Stimulated activated naive CD8-positive, alpha-beta T cell treated with anti-CD3 and anti-CD28 coated beads, Interleukin-15, Interleukin-2, amounts not matched to agents 100 U/mL and 50 U/mL, for 24 hours (primary cell): ENCODE measurements at places on chromosomes 4 and X.

DNA sequence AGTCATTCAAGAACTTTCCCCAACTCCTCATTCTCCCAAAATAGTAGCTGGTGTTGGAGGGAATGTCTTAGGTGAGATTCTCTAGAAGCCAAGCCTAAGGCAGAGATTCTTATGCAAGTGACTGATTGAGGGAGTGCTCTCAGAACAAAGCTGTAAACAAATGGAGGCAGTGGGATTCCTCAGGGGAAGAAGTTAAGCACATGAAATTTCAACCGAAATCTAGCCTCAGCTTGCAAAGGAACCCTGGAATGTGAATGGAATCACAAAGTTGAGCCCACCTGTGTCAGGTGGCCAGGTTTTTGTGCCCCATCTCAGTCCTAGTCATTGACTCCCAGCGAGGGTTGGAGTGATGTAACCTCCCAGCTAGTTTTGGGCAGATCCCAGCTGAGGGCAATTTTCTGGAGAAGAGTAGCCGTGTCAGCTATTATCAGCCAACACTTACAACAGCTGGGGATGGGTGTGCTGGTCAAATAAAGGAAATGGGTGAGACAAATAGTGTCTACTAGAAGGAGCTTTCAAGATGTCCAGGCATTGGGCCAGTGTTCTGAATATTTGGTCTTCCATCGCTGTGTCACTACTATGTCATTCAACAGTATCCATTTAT, 29.7 kb upstream of the FGF2 start:
- no peak for DNase-seq

DNA sequence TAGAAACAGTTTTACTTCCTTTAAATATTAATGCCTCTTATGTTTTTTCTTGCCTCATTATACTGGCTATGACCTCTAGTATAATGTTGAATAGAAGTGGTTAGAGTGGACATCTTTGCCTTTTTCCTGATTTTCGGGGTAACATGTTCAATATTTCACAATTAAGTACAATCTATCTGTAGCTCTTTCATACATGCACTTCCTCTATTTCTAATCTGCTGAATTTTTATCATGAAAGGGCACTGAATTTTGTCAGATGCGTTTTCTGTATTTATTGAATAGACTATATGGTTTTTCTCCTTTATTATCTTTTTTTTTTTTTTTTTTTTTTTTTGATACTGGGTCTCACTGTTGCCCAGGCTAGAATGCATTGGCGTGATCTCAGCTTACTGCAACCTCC, 29.0 kb downstream of the MECP2 start:
- no peak for DNase-seq

- no peak for DNase-seq
Measured at GRCh38 chr4:14465507-14465906, 536.8 kb upstream of the CPEB2 start.

DNA sequence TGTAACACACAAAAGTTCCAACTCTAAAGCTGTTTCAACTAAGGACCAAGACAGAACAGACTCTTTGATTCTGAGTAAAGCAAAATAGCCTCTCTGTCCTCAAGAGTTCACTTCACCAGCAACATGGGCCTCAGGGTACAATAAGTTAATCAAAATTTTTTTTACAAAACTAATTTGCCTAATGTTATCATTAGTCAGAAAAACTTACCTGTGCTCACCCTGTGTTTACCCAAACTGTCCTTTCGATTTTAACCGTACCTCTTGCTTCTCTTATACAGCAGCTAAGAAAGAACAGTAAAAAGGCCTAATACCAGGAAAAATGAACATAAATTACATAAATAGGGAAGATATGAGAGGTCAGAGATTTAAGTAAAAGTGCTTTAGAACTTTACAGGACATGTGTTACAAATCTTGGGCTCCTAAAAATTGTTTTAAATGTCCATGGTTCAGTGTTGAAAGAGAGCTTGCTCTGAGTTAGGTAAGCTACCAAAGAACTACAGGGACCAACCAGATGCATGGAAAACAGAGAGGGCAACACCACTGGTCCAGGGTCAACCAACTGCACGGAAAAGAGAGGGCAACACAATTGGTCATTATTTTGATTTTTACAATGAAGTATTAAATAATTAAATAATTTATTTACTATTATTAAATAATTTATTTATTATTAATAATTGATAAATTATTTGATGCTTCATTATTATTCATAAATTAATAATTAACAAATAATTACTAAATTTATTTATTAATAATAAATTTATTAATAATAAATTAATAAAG, 73.1 kb downstream of the FAT1 start:
- no peak for DNase-seq

DNA sequence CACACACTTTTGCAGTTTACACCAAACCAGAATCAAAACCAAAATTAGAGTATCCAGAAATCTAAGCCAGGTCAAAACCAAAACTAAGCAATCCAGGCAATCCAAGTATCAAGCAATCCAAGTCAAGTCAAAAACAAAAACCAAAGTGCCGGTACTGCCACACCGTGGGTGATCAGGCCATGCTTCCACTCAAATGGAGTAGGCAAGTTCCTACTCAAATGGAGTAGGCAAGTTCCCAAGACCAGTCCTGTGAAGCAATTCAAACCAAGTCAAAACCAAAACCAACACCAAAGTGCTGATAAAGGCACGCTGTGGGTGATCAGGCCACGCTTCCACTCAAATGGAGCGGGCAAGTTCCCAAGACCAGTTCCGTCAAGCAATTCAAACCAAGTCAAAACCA, 31.3 kb downstream of the MID1 start:
- no peak for DNase-seq

- no peak for DNase-seq
Measured at GRCh38 chrX:40617566-40617965, 5.7 kb upstream of the MPC1L start.

- no peak for DNase-seq
Measured at GRCh38 chr4:80732010-80732409, 298.5 kb upstream of the BMP3 start.

- DNase-seq = peak; percentile 16
Measured at GRCh38 chrX:123830309-123830708, 29.5 kb upstream of the XIAP start.

GRCh38 chr4:27009539-27009938, 148.9 kb downstream of the STIM2 start:
- DNase-seq = no peak

- DNase-seq = no peak
Measured at GRCh38 chrX:3697701-3698279, 15.7 kb downstream of the PRKX start.

- no peak for DNase-seq
Measured at GRCh38 chr4:115292320-115293092, 179.1 kb upstream of the NDST4 start.

DNA sequence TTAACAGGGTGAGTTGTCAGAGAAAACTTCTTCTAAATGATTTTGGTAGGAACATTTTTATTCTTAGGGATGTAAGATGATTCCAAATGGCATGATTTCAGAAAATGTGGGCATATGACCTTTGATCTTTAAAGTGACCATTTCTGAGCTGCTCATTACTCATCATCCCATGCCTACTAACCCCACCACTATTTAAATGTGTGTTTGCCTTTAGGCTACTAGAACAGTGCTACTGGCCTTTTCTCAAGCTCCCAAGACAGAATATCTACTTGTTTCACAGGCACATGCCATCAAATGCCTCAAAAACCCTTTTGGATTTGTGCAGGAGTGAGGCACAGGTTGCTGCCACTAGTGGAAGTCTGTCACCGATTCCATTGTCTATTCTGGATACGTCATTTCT, 428.2 kb downstream of the ADAM29 start:
- no peak for DNase-seq

DNA sequence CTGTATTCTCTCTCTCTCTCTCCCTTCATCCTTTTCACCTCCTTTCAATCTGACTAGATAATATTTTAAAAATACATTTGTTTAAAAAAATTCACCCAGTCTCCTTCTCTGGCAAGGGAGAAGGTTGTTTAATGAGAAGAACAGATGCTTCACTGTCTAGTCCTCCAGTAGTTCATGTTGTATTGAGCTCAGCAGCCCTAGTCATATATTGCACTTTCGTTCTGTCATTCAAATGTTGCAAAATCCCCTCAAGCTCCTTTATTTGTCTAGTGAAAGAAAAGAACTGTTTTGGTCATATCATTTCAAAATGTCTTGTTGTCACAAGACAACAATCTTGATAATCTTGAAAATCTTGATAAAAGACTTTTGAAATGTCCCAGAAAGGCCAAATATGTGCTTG, 248.0 kb downstream of the GALNTL6 start:
- no peak for DNase-seq

GRCh38 chr4:140243278-140243753, 89.3 kb upstream of the MAML3 start:
- DNase-seq = no peak

DNA sequence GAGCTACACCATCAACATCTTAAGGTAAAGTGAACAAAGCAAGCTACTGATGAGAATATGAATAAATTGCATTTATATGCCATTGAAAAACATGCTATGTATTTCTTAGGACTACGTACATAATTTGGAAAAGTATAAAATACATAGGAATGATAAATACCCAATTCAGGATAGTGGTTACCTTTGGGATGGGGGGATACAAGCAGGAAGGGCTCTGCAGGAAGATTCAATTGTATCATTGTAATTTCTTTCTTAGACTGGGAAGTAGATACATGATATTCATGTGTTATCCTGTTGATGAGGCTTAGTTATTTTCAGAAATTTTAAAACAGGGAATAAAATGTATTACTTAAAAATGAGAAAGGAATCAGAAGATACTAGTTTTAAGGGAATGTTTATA, 43.4 kb downstream of the TRAPPC11 start:
- no peak for DNase-seq

- no peak for DNase-seq
Measured at GRCh38 chrX:136021903-136022302, 36.7 kb downstream of the SLC9A6 start.

DNA sequence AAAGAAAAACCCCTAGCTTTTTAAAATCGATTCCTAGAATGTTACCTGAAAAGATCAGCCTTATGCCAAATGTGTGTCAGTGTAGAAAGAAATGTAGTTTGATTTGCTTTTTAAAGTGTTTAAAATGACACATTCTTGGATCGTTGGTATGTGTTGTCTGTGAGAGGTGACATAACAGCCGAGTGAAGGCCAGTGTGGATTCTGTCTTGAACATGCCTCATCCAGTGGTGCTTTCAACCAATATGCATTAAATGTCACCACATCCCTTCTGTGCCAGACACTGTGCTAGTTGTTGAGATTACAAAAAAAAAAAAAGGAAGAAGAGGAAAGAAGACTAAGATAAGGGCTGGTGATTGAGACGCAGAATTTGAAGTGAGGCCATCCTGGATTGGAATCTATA, 994.2 kb upstream of the TENM3 start:
- no peak for DNase-seq

DNA sequence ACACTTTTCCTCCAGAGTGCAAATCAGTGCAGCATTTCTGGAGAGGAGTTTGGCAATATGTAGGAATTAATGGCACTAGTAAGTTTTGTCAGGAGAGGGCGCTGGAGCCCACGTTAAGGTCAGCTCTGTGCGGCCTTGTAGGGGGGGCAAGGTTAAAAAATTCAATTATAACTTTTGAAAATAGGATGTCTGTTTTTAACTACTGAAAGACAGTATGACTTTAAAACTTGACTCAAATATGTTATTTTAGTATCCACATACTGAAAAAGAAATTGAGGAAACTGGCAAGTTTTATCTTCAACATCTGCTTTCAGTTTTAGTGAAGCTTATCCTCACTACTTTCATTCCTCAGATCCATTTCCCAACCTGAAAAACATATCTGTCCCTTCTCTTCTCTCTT, 30.9 kb upstream of the HSD17B13 start:
- peak; percentile 19 for DNase-seq

GRCh38 chr4:134382478-134383227, 181.1 kb upstream of the PABPC4L start:
- no peak for DNase-seq

- DNase-seq = no peak
Measured at GRCh38 chr4:169397762-169398161, 127.0 kb upstream of the SH3RF1 start.

DNA sequence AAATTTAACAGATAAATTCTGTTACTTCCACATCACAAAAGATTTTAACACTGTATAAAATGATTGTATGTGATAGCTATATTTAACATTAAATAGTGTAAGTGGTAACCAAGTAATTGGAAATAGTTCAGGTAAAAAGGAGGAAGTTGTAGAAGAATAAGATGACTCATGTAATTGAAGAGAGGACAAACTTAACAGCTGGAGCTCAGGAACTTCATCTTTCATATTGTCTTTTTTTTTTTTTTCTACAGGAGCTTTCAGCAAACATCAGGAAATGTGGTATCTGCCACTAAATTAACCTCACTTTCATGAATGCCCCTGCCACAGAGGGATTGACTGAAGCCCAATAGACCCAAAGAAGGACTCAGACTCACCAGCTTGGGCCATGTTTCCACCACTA, 188.4 kb upstream of the VEGFC start:
- no peak for DNase-seq

DNA sequence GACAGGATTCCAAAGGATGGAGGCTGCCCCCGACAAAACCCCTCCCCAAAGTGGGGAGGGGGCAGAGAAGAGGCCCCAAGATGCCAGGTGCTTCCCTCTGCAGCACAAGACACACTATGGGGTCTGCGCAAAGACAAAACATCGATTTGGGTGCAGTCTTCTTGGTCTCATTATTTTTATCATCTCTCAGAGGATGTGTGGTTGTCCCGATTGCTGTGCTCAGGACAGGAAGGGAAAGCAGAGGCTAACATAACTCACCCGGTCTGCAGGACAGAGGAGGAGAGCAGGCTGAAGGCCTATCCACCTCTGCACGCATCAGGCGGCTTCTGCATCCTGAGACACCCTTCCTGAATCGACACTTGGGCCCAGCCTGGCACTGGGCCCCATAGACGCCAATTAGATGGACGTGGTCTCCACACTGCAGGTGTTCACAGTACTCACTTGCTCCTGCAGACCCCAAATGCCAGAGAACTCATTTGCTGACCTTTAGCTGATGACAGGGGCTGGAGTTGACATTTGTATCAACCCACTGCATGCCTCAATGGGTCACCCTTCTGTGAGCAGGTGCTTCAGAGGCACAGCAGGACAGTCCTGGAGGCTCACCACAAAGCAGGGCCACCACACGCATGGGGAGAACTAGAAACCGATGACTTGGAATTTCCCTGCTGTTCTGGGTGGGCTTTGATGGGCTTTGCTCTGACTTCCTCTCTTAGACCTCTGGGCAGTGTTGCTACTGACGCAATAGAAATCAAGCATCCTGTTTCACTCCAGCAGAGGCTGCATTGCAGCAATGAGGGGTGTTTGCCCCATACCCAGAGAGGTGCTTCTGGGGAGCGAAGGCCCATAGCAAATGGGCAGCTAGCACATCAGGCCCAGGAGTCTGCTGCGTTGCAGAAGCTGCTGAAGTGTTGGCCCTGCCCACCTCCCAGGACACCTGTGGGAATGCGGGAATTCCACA, 96.3 kb upstream of the ENPP6 start:
- peak; percentile 57 for DNase-seq

- no peak for DNase-seq
Measured at GRCh38 chr4:2643555-2643954, 107.1 kb downstream of the FAM193A start.

- DNase-seq = no peak
Measured at GRCh38 chrX:53642337-53642736, 44.2 kb downstream of the HUWE1 start.

GRCh38 chrX:47184486-47184885, 9.1 kb upstream of the UBA1 start:
- DNase-seq = no peak

GRCh38 chrX:105845631-105846030, 23.3 kb downstream of the NRK start:
- no peak for DNase-seq

GRCh38 chr4:156999175-156999517, 27.5 kb upstream of the PDGFC start:
- no peak for DNase-seq
